Right kidney (tissue), 9 donors: ENCODE measurements at places on chromosomes 2 and 18.

GRCh38 chr18:58313491-58314032 lies 269.5 kb downstream of the NEDD4L start:
- DNase-seq, result no peak

GRCh38 chr2:178933493-178933892 lies 116.4 kb downstream of the CCDC141 start:
- DNase-seq, result no peak

DNA sequence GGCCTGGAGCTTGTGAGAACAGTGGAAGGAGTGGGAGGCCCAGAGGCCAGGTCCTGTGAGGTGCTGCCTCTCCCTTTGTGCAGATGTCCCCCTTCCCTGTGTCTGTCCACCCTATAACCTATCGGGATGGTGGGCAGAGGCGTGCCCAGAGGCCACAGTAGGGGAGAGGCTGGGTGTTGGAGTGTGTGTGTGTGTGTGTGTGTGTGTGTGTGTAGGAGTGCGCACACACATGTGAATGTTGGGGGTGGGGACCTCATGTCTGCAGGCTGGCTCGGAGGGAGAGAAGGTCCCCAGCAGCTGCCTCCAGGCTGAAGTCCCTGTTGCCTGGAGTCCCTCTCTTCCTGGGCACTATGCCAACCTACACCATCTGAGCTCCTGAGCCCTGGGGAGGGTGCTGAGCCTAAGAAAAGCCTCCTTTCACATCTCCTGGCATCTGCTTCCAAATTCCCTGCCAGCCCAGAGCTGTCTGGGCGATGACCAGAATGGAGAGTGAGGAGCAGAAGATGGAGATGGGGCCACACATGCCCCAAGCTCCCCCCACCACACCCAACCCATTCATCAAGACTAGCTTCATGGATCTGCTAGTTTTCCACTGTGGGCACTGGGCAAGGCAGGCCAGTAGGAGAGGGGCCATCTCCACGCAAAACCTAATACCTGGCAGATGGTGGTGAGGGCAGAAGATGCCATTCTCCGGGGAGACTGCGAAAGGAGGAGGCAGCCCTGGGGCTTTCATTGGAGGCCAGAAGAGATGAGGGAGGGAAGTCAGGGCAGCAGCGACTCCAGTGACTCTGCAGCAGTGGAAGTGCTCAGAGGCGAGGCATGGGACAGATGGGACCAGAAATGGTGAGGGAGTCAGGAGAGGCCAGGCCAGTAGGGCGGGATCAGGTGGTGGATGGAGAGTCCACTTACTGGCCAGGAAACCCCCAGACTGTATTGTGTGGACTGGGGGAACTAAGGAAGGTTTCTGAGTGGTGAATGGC lies 20.3 kb downstream of the KCNK3 start:
- no peak for DNase-seq

DNA sequence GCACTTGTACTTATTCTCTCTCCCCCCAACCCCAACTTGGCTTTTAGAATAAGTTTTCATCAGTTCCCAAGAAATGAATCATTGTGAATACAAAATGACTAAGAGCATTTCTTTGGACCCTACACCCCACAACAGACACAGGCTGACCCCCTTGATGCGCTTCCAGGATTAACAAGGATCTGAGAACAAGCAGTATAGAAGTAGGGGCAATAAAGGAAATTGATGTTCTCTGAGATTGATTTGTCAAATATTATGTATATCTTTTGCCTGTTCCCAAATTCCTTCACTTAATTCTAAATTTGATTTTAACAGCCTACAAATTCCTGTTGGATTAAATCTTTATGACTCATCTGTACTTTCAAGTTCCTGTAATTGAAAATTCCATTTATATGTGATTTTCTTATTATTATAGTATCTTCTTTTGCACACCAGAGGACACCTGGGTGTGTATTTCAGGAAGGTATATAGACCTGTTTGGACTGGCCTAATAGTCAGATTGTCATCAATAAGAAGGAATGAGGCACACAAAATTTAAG lies 10.2 kb upstream of the PTPN4 start:
- DNase-seq, result no peak

DNA sequence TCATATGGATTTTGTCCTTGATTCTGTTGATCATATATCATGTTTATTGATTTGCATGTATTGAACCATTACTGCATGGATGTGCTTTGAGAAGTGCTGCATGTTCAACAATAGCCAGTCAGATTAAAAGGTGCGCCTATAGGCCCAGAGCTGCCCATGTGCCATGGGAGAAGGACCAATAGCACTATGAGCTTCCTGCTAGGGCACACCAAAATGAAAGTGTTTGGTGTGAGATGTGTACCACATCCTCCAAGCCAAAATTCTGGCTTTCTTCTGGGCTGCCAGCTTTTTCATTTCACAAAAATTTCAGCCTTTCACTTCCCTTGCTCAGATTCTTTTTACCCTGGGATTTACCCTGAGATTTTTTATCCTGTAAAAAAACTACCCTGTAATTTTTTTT lies 34.8 kb upstream of the MMADHC start:
- DNase-seq, result no peak

DNA sequence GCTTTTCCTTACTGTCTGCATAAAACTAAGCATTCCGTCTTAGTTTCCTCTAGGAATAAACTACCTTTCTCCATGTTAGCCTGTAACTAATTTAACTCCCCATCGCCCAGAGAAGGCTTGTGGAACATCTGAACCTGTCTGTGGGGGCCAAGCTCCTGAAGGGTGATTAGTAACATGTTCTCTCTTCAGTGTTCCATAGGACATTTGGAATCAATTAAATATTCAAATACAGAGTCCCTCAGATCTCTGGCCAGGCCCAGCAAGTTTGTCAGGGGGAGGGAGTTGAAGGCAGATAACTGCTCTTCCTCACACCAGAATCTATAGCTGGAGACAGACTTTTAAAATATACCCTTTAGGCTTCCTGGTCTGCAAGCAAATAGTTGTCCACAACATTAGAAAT lies 8.8 kb downstream of the RDH14 start:
- DNase-seq, result no peak

- no peak for DNase-seq
Observed at GRCh38 chr2:225379856-225380255, 19.7 kb upstream of the NYAP2 start.

GRCh38 chr2:69830045-69830905 lies 815 bp downstream of the GMCL1 start:
- no peak for DNase-seq

GRCh38 chr2:42084231-42084671 lies 36.4 kb downstream of the PKDCC start:
- no peak for DNase-seq
